ENCODE measurements at places on chromosomes 1 and 21. TPM values are rescaled to one million over a fixed set of nuclear protein-coding genes. Genes with fewer than 3 reads are reported as not detected.

DNA sequence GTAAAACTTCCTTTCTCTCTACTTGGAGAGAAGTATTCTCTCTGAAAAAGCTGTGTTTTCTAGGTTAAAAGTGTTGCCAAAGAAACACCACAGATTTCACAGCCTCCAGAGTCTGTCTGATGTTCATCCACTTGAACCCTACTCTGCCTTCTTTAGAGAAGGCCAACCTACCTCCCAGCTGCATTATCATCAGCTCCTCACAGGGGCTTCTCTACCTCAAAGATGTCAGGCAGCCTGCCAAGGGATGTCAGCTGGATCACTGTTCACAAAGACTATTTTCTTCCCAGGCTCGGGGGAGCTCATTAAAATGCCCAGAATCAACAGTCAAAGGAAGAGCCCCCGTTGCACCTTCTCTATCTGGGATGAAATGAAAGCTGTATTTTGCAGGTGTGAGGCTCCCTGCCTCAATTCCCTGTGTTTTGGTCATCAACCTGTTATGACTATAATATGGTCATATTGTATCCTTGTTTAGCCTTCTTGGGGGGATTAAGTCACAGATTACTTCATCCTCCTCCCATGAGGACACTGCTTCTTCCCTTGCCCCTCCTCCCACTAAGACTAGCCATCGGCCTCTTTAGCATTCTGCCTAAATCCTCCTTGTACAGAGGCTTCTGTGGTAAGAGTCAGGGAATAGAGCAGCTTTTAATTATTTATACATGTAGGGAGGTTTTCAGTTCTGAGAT, 25.7 kb downstream of the ANGPTL7 start:
- no peak for ATAC-seq

Gene TNFRSF18
- 16.3 TPM for total RNA-seq

GRCh38 chr1:36706416-36706815, 223.7 kb upstream of the CSF3R start:
- ATAC-seq, result no peak

Gene MLLT11
- 0.80 TPM for total RNA-seq

- no peak for ATAC-seq
Measured at GRCh38 chr1:193592317-193592716, 405.9 kb upstream of the B3GALT2 start.

Gene MYOM3
- total RNA-seq, result 0.88 TPM

DNA sequence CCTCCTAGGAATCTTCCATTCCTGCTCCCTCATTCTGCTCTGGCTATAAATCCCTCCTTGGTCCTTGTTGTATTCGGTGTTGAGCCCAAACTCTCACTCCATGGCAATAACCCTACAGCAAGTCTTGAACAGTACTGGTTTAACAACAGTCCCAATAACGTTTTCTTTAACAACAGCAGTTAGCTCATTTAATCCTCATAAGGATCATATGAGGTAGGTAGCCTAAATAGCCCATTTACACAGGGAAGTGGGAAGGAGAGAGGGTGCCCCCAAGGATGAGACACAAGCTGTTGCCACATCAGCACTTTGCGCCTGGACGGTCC, 444 bp upstream of the AGTRAP start:
- no peak for ATAC-seq

Gene TINAGL1
- total RNA-seq, result 15.9 TPM

- ATAC-seq, result no peak
Measured at GRCh38 chr1:43743206-43743605, 35.9 kb downstream of the ST3GAL3 start.

DNA sequence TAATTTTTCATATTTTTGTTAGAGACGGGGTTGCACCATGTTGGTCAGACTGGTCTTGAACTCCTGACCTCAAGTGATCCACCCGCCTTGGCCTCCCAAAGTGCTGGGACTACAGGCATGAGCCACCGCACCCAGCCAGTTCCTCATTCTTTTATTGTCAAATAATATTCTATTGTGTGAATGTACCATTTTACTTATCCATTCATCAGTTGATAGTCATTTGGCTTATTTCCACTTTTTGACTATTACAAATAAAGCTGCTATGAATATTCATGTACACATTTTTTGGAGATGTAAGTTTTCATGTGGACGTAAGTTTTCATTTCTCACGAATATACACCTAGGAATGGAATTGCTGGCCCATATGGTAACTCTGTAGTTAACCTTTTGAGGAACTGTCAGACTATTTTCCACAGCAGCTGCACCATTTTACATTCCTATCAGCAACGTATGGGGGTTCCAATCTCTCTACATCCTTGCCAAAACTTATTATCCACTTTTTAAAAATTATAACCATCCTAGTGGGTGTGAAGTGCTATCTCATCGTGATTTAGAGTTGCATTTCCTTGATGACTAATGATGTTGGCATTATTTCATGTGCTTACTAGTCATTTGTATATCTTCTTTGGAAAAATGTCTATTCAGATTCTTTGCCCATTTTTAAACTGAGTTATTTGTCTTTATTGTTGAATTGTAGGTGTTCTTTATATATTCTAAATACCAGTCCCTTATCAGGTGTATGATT, 12.7 kb downstream of the PACC1 start:
- ATAC-seq, result peak; percentile 68

- ATAC-seq, result peak; percentile 33
Measured at GRCh38 chr1:116569776-116570357, 959 bp downstream of the CD58 start.

Gene A3GALT2
- not detected for total RNA-seq

- no peak for ATAC-seq
Measured at GRCh38 chr1:45035631-45036301, 23.7 kb downstream of the UROD start.

DNA sequence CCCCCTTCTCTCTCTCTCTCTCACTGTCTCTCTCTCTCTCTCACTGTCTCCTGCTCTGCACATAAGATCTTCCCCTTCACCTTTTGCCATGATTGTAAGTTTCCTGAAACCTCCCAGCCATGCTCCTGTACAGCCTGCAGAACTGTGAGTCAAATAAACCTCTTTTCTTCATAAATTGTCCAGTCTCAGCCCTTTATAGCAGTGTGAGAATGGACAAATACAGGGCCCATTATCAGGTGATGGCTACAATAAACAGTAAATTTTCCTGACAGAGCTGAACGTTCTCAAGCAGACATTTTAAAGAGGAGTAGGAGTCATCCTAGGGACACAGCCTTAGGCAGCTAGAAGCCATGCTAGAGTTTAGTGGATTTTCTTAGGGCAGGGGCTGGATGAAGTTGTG, 1679.7 kb upstream of the B3GALT2 start:
- no peak for ATAC-seq

- ATAC-seq, result no peak
Measured at GRCh38 chr1:228851618-228852017, 116.3 kb downstream of the RHOU start.

All from esophagus mucosa (tissue), 1 donor.